ENCODE measurements at places on chromosomes 11 and 22.
A peak's percentile ranks its signal among the peaks of the same experiment; 100 is the strongest.

DNA sequence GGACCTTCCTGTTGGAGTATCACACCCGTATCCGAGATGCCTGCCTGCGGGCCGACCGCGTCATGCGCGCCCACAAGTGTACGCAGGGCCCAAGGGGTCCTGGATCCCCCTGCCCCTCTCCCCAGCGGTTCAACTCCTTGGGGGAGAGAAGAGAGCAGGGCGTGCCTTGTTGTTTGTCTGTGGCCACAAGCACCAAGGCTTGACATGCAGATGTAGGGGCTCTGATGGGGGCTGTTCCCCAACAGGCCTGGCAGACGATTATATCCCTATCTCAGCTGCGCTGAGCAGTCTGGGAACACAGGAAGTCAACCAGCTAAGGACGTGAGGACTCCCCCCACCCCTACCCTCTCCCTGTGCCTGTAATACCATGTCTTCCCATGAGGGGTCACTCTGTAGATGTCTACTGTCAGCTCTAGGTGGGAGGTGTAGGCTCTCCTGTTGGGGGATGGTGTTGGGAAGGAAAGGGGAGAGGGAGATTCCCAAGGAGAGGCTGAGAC, 6.8 kb downstream of the CFL1 start:
- DNase-seq, result peak; percentile 77

GRCh38 chr11:34150494-34151151, 45.2 kb downstream of the NAT10 start:
- no peak for DNase-seq

DNA sequence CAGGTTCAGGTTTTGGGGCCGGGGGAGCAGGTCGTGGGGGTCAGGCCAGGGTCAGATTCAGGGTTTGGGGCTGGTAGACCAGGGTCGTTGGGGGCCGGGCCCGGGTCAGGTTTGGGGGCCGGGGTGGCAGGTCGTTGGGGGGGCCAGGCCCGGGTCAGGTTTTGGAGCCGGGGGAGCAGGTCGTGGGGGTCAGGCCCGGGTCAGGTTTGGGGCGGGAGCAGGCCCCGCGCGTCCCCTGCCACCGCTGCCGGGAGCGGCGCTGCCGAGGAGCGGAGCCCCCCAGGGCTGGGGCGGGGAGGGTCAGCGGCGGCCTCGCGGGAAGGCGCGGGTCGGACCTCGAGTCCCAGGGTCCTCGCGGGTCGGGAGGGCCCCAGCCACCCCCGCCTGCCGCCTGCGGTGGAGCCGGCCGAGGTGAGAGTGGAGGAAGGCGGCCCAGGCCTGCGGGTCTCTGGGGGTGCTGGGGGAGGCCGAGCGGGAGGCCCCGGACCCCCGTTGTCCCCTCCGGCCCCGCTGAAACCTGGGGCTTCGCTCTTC, 535 bp downstream of the TRABD start:
- DNase-seq, result no peak

GRCh38 chr11:32100495-32100894, 9.6 kb downstream of the RCN1 start:
- no peak for DNase-seq

DNA sequence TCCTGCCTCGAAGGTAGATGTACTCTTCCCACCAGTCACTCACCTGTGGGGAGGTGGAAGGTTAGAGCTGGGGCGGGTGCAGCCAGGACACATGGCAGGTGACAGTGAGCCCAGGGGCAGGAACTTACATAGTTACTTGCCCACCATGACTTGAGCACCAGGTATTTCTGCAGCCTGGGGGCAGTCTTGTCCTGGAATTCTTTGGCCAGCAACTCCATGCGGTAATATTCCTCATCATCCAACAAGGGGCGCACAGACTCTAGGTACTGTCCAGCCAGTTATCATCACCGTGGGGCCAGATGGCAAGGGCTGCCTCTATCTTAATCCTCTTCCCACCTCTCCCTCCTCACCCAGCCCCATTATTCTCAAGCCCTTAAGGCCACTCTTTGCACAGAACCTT, 2.2 kb downstream of the CPT1B start:
- DNase-seq, result peak; percentile 56

DNA sequence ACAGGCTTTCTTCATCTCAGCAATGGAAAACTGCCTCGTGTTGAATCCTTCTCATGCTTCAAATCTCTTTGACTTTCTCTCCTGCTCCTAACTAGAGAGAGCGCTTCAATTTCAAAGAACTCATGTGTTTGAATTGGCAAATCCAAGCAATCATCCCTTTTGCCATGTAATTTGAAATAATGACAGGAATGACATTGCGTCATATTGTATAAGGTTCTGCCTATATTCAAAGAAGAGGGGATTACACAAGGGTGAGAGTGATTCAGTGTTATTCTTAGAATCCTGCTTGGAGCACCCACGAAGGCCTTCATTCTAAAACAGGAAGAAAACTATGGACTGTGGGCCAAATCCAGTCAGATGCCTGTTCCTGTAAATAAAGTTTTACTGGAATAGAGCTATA, 720.6 kb downstream of the JRKL start:
- no peak for DNase-seq

GRCh38 chr11:43687120-43687791, 6.7 kb downstream of the HSD17B12 start:
- DNase-seq, result peak; percentile 37

DNA sequence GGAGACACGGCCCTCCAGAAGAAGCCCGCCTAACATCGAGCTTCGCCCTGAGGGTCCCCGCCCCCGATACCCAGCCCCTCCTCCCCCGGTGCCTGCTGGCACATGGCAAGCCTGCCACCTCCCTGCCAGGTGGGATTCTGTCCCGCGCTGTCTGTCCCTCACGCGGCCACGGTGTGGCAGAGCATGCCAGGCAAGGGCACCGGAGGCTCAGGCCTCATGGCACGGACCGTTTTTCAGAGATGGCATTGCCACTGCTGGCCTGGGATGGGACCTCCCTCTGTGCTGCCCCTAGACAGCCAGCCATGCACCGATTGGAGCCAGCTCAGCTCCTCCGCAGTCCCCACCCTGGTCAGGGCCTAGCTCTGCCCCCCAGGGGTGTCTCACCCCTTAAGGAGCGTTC, 19.4 kb downstream of the MRPL23 start:
- DNase-seq, result no peak

GRCh38 chr11:115338476-115338875, 165.7 kb downstream of the CADM1 start:
- DNase-seq, result no peak

DNA sequence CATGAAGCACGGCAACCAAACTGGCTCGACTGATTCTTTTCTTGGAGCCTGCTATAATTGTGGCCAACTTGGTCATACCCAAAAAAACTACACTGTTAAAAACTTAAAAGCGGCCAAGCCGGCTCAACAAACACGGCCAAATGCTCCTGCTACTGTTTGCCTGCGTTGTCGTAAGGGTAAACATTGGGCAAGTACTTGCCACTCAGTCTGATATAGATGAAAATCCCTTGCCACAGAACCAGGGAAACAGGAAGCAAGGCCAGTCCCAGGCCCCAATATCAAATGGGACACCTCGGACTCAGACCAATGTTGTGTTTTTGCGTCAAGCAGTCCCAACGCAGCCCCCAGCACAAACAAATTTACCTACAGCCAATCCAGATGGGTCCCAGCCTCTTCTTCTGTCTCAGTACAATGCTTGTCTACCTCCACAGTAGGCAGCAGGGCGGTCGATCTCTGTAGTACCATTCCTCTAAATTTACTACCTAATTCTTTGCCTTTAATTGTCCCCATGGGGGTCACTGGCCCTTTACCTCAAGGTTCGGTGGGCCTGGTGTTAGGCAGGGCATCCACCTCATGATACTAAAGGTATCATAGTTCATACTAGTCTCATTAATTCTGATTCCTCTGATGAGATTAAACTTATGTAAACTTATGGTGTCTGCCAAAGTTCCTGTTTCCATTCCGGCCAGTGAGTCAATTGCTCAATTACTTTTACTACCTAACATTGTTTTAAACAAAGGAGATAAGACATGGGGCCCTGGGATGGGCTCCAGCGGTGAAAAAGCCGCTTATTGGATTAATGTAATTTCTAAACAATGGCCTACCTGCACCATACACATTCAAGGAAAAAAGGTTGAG, 3.7 kb upstream of the COMT start:
- no peak for DNase-seq

- no peak for DNase-seq
Measured at GRCh38 chr11:110776081-110776480, 63.8 kb upstream of the ARHGAP20 start.

GRCh38 chr11:2816941-2817421, 68.6 kb downstream of the CDKN1C start:
- DNase-seq, result no peak

GRCh38 chr11:30617762-30618161, 31.6 kb upstream of the MPPED2 start:
- peak; percentile 3 for DNase-seq

DNA sequence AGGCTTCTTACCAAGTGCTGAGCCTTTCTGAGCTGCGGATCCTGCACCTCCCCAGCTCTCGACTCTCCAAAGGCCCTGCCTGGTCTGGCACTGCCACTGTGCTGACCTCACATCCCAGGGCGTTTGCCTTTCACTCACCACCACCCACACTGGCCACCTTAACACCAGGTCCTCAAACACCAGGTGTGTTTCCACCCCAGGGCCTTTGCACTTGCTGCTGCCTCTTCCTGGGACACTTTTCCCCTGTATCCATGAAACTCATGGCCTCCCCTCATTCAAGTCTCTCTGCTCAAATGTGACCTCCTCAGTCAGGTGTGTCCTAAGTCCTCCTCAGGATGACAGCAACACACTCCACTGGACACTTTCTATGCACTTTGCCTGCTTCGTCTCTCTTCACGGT, 51.4 kb upstream of the ANO1 start:
- DNase-seq, result no peak

DNA sequence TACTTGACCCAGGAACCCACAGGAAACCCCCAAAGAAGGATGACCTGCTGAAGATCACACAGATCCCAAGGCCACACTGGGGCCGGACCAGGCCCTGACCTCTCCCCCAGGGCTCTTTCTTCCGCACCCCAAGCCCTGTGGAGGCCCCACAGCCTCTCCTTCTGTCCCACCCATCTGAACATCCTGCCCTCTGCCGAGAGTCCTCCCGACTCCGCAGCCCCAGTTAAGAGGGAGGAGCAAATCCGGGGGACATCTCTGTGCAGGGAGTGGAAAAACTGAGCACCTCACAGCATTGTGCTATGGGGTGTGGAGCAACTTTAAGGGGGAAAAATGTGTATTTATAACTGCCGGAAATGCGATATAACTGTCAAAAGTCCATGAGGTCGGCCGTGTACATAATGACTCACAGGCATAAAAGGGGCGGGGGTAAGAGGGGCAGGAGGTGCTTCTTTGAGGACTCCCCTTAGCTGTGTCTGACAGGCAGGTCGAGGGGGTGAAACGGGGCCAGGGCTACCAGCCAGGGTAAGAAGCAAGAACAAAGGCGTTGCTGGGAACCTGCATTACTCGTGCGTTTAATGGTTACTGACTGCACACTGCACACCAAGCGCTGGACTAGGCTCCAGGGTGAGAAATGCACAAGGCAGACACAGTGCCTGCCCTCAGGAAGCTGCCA, 57.2 kb downstream of the WNT11 start:
- DNase-seq, result no peak

- DNase-seq, result no peak
Measured at GRCh38 chr11:93904716-93905115, 54.3 kb upstream of the VSTM5 start.

DNA sequence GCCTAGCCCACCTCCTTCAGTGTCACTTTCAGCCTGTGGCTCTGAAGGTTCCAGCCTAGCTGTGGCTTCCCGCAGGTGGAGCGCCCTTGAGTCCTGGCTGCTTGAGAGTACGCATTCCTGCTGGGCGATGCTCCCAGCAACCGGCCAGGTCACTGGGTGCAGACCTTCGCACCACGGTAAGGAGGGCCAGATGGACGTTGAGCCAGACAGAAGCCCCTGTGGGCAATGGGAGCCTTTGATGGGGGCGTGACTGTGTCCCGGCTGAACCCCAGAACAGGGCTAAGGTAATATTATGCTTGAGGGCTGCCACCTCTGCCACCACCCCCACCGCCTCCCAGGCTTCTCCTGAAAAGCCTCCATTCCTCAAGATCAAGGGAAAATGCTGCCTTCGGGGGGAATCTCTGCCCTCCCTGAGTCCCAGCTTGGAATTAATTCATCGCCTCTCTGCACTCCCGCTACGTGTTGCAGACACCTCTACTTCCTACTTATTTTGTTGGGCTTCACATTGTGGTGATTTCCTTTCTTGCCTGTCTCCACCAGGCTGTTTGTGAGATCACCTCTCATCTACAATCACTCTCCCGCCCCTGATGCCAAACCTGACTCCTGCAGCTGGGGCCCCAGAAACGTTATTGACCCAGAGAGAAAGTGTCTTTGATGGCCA, 144.9 kb upstream of the NECTIN1 start:
- DNase-seq, result no peak

DNA sequence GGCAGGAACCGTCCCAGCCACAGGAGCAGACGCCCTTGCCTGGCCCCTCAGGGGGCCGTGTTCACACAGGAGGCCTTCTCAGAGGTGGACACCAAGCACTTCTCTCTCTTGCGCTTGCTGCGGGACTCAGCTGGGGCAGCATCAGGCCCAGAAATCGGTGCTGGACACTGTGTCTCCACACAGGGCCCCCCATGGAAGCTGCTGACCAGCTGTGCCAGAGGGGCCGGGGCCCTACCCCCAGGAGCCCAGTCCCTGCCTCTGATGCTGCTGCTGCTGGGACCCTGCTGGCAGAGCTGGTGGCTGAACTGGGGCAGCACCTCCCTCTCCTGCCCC, 4.0 kb downstream of the PLXNB2 start:
- DNase-seq, result no peak

DNA sequence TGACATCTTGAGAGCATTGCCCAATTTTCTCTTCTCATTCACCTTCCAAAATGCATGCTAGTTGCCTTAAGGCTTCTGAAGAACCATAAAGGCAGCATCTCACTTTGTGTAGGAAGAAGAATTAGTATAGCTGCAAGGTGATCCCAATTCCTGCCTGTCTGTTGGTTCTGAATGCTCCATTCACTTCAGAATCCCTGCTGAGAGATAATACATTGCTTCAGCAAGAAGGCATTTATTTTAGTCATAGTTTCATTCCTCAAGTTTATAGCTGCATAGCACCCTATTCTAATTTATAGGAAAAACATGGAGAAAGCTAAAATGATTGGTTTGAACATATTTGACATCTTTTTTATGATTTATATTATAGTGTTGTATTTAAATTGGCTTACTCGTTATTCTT, 181.3 kb downstream of the METTL15 start:
- DNase-seq, result no peak

DNA sequence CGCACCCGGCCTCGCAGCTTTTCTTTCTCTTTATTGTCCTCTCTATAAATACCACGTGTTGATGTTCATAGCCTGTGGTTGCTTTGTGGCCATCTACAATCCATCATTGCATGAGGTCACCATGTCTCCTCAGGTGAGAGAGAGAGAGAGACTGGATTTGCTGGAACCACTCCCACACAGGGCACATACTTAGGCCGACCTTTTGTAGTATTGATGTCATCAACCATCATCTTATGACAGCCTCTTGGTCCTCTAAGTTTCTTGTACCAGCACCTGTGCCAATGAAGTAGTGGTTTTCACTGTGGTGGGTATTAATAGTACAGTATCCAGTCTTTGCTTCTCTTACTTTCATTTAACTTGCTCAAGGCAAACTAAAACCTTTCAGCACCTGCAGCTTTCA, 22.8 kb upstream of the P2RY6 start:
- DNase-seq, result no peak

GRCh38 chr11:105357764-105358163, 218.2 kb upstream of the CARD18 start:
- DNase-seq, result no peak

- no peak for DNase-seq
Measured at GRCh38 chr22:45450921-45451651, 37.6 kb downstream of the RIBC2 start.

- no peak for DNase-seq
Measured at GRCh38 chr11:112606656-112607055, 346.0 kb upstream of the PLET1 start.

- no peak for DNase-seq
Measured at GRCh38 chr11:2989551-2989950, 2.6 kb downstream of the NAP1L4 start.
